ENCODE measurements at places on chromosomes 5 and 9.

DNA sequence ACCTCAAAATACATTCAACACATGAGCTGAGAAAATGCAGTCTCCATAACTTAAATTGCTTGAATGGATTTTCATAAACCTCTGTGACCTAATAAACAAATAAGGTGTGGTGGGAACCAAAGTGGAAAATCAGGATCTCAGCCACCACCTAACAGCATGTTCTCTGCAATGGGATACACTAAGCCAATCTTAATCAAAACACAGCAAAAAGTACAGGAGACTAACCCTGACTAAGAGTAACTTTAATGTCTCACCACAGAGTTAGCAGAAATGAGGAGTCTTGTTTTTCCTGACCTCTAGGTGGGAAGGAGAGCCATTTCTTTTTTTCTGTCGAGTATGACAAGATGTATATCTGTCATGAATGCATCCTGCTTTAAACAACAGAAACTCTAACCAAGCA is 48.5 kb downstream of the PLK2 start:
- no peak for DNase-seq

DNA sequence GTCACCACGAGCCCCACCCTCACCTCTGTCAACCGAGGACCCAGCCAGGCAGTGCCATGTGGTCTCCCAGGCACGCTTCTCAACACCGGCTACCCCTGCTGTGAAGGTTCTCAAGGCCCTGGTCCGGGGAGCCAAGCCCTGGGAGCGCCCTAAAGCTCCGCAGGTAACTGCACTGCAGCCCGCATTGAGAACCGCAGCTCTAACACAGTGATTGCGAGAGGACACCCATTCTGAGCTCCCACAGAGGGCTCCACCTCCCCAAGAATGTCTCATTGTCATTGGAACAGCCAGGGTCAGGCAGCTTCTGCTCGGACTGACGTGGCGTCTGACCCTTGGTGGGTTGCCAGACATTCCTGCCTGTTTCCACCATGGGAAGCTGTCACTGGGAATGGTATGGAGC is 88.3 kb downstream of the ANKRD33B start:
- DNase-seq = no peak

DNA sequence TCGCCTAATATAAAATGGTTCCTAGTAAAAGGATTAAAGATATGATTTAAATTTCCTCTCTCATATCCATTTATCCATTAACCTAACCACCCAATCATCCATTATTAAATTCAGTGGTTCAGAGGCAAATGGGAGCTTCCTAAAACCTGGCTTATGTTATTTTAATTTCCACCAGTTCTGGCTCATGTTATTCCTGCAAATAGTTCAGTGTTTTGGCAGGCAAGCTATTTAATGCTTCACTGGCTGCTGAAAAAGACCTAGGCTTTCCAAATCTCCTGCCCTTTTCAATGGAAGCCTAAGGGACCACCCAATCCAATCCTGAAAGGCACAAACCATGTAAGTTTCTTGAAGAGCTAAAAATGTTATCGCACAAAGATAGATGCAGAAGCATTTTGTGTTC is 52.3 kb downstream of the POC5 start:
- no peak for DNase-seq

GRCh38 chr5:80540691-80541090 is 29.4 kb downstream of the ANKRD34B start:
- DNase-seq = no peak

DNA sequence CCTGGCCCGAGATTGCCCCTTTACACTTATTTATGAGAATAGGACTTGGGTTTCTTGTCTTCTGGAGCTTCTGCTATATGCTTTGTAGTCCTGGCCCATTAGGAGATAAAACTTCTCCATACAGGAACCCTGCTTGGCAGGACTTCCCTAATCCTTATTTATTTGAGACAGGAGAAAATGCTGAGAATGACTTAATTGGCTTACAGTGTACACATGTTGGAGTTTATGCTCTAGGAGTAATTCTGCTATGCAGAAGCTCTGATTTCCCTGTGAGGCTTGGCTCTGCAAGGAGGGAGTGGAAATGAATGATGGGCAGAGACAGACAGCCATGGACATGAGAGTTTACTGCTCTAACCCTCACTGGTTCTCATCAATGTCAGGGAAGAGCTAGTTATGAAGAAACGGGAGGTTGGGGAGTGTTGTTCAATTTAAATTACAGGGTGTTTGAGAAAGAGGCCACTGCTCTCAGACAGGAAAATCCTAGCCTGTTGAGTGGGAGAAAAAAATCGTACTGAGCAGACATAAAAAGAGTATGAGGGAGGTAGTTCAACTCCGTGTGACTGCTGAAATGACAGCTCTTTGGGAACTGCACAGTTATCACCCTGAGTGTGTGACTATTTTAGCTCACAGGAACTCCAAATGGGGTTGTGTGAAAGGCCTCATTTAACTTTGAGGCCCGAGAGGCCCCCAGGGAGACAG is 37.5 kb downstream of the ACTBL2 start:
- DNase-seq = no peak

DNA sequence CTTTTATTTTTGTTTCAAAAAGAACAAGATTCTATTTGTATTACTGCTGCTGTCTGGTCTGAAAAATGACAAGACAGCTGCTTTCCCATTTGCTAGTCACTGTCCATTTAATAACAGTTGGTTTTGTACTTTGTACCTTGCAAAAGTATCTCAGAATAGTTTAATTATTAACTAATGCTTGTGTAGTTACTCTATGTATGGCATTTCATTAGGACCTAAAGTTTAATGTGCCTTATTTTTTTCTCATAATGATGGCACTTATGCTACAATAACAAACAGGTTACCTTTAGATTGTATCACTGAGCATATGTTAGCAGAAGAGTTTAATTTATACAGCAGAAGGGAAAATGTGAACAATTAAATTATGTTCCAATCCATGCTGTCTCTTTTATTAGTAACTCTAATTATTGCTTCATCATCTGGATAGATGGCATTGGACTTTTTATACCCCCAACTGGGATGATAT is 134.2 kb downstream of the CDH10 start:
- DNase-seq = no peak

GRCh38 chr5:123089914-123090660 is 1.0 kb downstream of the PRDM6 start:
- DNase-seq = no peak

DNA sequence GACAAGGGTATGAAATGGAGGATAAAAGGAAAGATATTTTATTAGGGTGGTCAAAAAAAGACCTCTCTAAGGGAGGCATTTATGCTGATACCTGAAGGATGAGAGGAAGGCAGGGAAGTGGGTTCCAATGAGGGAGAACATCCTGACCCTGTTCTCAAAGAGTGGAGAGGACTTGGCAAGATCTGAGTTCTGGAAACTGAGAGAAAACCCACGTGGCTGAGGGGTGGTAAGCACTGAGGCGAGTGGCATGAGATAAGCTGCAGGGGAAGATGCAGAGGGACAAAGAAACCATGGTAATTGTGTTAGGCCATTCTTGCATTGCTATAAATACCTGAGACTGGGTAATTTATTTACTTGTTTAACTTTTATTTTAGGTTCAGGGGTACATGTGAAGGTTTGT is 16.8 kb downstream of the SH3RF2 start:
- no peak for DNase-seq

- DNase-seq = no peak
Observed at GRCh38 chr5:62690421-62690820, 111.8 kb downstream of the LRRC70 start.

GRCh38 chr5:40386289-40386688 is 293.4 kb upstream of the PTGER4 start:
- DNase-seq = no peak

DNA sequence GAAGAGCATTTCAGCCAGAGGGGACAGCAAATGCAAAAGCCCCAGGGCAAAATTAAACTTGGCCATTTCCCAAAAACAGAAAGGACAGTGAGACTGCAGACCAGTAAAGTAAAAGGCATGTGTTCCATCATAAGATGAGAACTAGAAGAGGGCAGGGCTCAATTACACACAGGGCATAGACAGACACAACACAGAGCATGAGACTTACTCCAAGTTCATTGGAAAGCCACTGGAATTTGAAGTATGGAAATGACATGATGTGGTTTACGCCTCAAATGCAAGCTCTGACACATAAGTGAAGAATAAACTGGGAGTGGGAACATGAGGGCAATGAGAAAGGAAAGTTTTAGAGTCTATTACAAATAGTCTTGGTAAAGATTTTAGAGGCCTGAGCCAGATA is 446.6 kb upstream of the GRIA1 start:
- no peak for DNase-seq

DNA sequence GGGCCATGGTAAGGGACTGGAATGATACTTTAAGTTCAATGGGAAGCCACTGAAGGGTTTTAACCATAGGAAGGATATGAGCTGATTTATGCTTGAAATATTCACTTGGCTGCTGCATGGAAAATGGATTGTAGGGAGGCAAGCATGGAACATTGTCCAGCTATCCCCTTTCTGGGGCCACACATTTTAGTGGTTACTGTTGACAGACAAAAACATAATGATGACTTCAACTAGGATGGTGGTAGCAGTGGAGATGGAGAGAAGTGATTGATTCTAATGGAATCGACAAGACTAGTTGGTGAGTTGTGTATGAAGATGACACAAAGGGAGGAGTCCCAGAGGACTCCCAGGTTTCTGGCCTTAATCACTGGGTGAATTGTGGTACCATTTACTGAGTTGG is 6.2 kb upstream of the FCHSD1 start:
- DNase-seq = no peak

DNA sequence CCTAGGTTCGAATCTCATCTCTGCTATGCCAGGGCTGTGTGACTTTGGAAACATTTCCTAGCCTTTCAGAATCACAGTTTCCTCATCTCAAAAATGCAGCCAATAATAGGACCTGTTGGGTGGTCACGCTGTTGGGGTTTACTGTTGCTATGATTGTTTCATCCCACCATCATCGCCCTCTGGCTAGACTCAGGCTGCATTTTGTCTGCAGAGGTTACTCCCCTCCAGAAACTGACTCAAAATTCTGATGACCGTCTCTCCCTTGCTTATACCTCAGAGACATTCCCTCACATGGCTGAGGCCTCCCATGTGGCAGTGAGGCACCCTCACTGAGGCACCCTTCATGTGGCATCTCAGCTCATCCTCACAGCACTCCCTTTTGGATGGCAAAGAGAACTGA is 61.6 kb downstream of the COL27A1 start:
- no peak for DNase-seq

DNA sequence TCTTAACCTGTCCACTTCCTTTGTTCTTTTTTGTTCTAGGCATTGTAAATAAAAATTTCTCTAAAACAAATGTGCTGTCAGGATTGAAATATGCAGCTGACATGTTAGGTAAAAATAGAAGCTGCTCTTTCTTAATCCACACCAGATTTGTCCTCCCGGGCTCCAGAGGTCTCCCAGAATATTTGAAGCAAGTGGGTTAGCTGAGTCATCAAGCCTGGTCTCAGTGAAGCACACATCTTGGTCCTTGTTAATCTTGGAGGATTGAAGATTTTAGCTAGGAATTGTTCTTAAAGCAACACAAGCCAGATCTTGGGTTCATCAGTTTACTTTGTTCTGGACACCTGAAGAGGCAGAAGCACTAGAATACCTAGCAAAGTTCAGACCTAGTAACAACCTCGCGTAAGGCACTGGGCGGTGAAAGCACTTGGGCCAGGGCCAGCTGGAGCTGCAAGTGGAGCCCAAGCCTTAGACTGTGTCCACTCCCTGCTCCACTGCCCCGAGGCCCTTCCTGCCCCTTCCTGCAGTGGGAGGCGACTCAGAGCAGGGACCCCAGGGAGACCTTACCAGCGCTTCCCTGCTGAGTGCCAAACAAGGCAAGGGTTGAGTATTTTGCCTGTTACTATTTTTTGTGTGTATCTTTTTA is 36.5 kb downstream of the HABP4 start:
- DNase-seq = no peak

- no peak for DNase-seq
Observed at GRCh38 chr5:56360816-56361215, 127.7 kb upstream of the ANKRD55 start.

- DNase-seq = no peak
Observed at GRCh38 chr5:73966451-73966850, 340.5 kb downstream of the ARHGEF28 start.

DNA sequence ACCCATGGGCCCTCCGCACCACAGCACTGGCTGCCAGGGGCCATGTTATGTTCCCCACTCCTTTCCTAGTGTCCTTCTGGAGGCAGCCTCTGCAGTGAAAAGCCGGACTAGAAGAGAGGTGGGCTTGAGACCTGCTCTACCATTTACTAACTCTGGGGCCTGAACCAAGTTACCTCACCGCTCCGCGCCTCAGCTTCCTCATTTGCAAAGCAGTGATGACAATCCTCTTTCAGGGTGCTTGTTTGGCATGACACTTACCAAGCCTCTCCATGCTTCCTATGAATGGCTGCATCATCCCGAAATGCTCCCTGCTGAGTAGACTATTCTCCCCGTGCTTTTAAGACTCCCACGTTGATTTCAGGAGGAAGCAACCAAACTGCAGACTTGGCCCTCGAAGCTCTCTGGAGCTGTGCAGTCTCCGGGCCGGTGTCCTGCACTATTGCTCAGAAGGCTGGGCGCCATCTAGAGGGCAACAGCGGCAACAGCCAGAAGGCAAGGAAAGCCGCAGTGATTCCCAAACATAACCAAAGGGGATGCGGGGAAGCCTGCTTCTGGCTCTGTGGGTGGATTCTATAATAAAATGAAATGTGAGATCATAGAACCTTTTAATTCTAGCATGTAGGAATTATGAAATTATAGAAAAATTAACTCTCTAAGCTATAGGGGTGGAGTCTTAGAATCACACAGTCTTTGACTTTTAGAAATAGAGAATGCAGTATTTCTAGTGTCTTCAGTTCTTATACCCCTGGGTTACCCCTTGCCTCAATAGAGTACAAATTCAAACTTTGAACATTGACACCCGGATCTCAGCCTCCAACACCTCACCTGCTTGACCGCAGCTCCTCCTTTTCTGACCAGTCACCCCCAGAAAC is 599.8 kb upstream of the BRINP1 start:
- DNase-seq = no peak

DNA sequence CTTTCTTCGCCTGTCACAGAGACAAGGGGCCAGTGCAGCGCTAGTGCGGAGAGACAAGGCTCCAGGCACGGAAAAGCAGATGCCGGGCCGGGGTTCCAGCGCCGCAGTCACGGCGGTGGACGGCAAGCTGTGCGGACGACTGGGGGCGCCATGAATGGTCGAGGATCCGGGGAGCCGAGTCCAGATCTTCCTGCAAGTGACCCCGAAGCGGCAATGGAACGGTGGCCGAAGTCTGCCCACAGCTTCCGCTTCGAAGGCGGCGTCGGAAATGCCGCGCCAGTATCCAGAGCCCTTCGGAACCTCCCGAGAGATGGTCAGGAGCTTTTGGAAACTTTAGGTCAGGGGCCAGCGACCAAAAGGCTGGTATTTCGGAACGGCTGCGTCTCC is 601 bp upstream of the FAF2 start:
- no peak for DNase-seq
